ENCODE measurements at places on chromosomes 7 and 10.

- no peak for DNase-seq
Observed at GRCh38 chr7:94109556-94109955, 105.4 kb upstream of the BET1 start.

DNA sequence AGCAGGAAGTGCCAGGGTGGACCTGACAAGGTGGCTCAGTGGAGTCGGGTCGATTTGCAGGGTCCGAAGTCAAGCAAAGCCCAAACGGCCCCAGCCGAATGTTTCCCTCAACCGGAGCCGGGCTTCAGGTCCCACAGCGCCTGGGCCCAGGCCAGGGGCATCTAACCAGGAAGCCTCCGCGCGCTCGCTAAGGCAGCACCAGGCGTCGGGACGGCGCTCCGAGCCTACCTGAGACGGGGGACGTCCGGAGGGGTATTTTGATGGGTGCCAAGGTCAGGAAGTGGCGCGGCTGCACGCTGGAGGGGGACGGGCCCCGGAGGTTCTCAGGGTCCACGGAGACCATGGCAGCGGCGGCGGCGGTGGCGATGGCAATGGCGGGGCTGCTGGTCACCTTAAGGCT lies 51.5 kb downstream of the TCERG1L start:
- DNase-seq = no peak

- DNase-seq = no peak
Observed at GRCh38 chr10:127801302-127801701, 64.3 kb downstream of the FOXI2 start.

- no peak for DNase-seq
Observed at GRCh38 chr7:106100863-106101629, 11.1 kb downstream of the SYPL1 start.

DNA sequence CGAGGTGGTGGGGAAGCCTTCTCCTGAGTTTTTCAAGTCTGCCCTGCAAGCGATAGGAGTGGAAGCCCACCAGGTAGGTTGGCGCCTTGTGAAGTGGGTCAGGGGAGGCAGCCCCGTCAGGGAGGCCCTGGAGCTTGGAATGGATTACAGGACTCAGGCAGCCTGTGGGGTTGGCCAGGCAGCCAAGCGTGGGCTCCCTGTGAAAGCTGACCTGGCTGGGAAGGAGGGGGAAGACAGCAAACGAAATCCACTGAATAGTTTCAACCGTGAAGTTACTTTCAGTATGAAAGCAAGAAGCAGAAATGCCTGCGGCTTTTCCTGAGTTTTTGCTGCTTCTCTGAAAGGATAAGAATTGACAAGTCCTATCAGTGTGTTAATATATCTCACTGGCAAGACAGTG lies 36.4 kb downstream of the LHPP start:
- no peak for DNase-seq

DNA sequence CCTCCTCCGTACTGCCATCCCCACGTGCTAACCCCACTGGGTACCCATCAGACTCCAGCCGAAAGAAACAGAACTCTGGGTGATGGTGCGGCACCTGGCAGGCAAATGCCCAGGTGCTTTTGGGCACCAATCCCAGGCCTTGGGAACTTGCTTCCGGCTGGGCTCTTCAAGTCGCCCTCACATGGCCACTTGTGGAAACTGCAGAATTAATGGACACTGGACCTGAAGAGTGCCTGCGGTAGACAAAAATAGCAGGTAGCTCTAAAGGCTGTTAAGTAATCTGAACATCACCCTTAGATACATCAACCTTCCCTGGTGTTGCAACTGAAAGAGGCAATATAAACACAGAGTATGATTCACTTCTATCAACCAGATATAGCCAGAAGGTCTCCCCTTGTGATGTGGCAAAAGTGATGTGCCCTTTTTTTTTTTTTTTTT lies 644.4 kb downstream of the GRM8 start:
- DNase-seq = no peak

GRCh38 chr7:47373871-47374451 lies 207.9 kb downstream of the TNS3 start:
- DNase-seq = no peak

DNA sequence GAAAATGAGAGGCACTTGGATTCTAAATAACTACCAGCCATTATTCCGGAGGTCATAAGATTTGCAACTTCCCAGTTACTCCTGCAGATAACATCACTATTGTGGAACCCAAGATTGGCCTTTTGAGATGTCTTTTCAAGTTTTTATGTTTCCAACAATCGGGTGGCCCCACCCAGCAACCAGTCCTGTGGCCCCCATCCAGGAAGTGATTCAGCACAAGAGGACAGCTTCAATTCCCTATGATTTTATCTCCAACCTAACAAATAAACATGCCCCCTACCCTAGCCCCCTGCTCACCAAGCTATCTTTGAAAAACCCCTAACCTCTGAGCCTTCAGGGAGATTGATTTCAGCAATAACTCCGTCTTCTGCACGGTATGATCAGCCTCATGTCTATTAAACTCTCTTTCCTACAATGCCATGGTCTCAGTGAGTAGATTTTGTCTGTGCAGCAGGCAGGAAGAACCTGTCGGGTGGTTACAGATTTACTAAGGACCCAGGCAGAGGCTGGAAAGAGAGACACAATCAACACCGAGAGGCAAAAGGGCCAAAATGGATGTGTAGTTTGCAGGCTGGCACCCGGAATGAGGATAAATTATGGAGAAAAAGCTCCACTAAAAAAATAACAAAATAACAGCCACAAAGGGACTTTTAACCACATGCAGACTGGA lies 83.9 kb upstream of the UNC5B start:
- no peak for DNase-seq

GRCh38 chr10:97537186-97537869 lies 35.3 kb upstream of the ANKRD2 start:
- no peak for DNase-seq
